ENCODE measurements at places on chromosomes 3 and 15.

- no peak for DNase-seq
Observed at GRCh38 chr3:59107856-59108815, 58.3 kb upstream of the CFAP20DC start.

GRCh38 chr3:193589616-193590015, 3.4 kb upstream of the OPA1 start:
- DNase-seq, result no peak

DNA sequence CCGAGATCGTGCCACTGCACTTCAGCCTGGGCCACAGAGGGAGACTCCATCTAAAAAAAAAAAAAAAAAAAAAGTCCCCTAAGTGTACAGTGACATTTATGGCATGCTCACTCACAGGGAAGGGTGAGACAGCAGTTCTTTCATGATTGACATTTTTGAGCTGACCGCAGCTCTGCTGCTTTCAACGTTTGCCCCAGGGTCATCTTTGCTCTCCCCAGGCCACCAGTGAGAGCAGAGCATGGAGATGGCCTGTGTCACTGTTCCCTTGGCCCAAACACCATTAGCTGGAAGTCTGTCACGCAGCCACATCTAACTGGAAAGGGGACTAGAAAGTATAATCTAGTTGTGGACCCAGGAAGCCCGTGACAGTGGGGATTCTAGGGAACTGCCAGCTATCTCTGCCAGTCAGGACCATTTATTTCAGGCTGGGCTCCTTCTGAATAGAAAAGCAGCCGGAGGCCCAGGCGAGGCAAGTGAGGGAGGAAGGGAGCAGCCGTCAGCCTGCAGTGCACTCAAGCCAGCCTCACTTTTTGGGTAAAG, 193.4 kb upstream of the HES1 start:
- no peak for DNase-seq

- no peak for DNase-seq
Observed at GRCh38 chr3:76063019-76063418, 277.7 kb upstream of the ZNF717 start.

GRCh38 chr15:69074001-69074842, 59.7 kb downstream of the NOX5 start:
- no peak for DNase-seq

DNA sequence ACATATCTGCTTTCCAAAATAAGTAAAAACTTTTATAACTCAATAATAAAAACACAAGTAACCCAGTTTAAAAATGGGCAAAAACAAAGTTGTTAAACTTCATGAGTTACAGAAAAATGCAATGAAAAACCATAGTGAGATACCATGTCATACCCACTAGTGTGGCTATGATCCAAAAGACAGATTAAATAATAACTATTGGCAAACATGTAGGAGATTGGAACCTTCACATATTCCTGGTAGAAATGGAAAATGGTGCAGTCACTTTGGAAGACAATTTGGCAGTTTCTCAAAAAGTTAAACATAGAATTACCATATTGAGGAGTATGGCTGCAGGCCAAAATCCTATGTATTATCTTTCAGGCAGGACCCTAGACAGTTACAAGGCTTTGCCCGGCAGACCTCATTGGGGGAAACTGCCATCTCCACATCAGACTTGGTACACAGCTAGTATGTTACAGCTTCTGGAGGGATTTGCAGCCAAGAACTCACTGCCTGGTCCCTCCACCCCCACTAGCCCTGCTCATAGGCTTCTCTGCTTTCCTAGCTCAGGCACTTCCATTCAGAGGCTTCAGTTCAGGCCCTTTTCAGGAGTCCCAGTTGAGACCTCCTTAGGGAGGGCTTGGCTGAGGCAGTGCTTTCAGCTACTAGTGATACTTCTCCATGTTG, 147.8 kb downstream of the NEK10 start:
- no peak for DNase-seq

DNA sequence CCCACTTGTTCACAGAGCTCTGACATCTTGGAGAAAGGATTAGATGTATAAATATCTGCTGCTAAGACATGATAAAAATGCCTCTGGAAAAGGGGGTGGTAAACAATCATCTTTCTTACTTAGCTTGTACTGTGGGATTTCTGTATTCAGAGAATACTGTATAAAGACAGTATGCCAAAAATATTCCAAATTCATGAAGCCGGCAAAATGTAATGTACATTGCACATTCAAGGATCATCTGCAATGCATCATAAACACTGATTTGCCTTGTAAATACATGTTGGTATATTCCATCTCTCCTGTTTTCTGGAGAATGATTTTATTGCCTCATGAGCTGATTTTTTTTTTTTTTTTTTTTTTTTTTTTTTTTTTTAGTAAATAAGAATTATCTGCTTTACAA, 355.3 kb downstream of the ROBO1 start:
- no peak for DNase-seq

GRCh38 chr3:14438929-14439328, 36.5 kb downstream of the SLC6A6 start:
- no peak for DNase-seq

DNA sequence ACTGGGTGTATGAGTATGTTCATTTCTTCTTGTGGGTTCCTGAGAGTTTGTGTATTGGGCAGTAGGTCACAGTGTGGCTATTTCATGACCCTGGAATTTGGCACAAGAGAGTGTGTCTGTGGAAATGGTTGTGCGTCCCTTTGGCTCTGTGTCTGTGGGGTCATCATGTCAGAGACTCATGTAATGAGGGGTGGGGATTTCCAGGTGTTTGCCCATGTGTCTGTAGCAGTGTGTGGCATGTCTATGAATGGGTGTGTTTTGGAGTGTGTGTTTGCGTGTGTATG, 1.3 kb upstream of the GATA2 start:
- DNase-seq, result no peak

DNA sequence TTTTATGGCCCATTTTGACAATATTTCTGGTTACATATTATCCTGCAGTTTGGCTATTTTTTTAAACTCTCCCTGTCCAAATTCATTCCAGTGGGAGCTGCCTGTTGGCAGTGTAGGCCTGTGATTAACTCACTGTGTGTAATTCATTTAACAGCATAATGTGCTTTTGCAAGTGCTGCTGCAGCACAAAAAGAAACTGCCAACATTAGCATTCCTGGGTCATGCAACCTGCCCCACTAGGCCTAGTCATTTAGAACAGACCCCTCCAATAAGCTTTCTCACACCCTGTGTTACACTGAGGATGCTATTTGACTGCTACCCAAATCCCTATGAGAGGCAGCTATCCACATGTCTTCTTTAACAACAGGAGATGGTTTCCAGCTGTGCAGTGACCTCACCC, 251.2 kb upstream of the UBE2E2 start:
- no peak for DNase-seq

GRCh38 chr15:76799760-76800159, 105.4 kb downstream of the SCAPER start:
- DNase-seq, result no peak

- no peak for DNase-seq
Observed at GRCh38 chr15:64690578-64691296, 84.7 kb downstream of the RBPMS2 start.

- DNase-seq, result no peak
Observed at GRCh38 chr3:57281715-57282114, 10.8 kb downstream of the ASB14 start.

DNA sequence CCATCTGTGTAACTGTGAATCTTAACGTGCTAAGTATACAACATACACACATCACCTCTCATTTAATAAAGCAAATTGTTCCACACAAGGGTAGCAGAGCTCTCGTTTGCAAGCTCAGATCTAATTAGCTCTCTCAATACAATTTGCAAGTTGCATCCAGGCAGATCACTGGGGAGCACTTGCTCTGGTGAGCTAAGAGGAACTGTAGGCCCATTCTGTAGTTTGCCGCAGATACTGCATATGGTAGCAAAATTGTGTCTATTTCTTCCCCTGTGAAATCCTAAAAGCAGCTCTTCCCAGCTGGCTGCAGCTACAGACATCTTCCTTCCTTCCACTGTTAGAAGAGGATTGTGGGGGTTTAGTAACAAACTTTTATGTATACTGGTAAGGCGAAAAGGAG, 288.7 kb upstream of the ADAMTS9 start:
- DNase-seq, result no peak

DNA sequence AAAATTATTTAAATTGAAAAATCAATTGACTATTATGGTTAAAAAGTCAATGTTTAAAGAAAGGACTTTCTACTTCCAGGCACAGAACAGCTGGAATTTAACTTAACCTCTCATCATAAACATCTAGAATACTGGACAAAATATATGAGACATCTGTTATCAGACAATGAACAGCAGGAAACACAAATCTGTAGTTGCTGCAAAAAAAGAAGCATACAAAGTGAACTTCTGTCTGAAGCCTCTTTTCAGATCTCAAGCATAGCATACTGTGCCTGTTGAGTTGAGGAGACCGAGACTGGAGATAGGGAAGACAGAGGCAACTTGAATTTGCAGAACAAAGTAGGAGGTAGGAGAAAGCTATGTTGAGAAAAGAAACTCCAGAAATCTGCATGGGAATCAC, 140.0 kb upstream of the CBLB start:
- no peak for DNase-seq

GRCh38 chr3:8769088-8769822, at the start of gene OXTR:
TSS of gene OXTR (minus strand) at chr3:8769613. CDS start at chr3:8768187, 1,426 bp downstream.
- no peak for DNase-seq

DNA sequence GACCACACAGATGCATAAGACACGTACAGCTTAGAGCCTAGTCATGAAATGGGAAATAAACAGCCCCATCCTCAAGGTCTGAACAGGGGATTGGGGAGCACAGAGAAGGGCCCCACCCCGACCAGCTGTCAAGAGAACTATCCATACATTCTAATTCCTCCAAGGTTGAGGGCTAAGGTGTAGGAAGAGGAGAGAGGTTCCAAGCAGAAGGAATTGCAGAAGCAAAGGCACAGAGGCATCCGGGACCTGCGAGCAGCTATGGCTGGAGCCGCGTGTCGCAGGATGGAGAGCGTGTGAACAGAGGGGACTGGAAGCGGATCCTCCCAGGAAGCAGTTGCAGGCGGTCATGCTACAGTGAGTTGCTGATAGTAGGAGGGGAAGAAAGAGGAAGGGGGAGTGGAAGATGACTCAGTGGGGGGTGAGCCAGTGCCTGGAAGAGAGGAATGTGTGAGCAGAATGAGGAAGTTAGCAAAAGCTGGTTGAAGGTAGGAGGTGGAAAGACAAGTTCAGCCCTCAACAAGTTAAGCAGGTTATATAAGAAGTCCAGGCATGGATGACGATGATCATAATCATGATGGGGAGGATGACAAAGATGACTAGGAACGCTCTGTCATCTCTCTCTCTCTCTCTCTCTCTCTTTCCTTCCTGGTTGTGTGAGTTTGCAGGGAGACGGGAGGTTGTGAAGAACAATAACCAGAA, 89.7 kb downstream of the LIPC start:
- no peak for DNase-seq

DNA sequence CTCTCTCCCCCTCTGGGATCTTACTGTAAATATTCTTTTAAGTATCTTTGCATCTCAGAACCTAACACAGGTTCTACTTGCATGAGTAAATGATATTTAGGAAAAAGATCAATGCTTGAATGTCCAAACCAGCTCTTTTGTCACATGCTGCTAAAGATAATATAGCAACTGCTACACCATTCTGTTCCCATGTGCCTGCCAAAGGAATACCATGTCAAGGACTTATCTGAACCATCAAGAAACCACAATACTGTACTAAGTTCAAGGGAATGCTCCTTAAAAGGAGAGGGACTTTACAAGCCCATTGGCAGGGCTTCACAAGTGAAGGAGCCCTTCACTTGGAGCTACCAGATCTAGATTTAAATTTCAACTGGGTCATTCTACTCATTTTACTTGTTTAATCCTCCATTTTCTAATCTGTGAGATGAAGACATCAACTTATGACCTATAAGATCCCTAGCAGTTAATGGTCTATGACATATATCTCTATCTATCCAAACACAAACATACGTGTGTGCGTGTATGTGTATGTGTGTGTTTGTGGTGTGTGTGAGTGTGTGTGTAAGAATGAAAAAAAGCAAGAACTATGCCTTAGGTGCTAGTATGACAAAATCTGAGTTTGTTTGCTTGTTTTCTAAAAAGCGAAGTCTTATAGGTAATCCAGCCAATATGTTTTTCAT, 13.0 kb upstream of the SEC62 start:
- DNase-seq, result no peak

GRCh38 chr3:125965505-125965904, 3.5 kb upstream of the ROPN1B start:
- DNase-seq, result no peak

- DNase-seq, result no peak
Observed at GRCh38 chr15:32688151-32688639, 29.6 kb upstream of the GREM1 start.

- DNase-seq, result no peak
Observed at GRCh38 chr3:134258761-134259347, 8.2 kb upstream of the RYK start.

DNA sequence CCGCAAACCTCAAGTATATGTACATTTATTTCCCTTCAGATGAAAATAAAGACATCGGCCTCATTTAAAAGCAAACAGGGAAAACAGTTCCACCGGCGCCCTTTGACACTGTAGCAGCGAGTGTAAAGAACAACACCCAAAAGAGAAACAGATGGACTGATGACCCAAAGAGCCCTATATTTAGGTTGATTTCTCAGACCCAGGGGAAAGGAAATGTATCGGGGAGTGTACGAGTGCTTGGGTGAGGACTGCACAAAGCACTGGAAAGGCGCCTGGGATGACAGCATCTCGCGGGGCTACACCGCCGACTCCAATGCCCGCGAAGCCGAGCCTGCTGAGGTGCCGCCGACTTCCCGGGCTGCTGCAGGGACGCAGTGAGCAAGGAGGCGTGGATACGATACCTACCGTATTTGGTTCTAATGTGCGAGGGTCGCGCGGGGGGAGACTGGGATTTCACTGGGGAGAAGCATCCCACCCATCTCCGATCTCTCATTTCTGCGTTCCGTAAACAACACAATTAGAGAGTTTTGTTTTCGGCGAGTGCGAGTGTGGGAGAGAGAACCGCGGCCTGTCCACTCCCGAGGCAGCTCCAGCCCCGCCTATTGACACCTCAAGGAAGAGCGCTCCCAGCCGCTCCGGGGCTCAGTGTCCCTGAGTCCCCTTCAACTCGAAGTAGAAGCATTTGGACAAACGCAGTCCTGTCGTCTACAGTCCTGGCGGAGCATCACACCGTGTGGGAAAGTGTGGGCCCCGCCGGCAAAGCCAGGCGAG, 2.0 kb downstream of the MECOM start:
- no peak for DNase-seq

DNA sequence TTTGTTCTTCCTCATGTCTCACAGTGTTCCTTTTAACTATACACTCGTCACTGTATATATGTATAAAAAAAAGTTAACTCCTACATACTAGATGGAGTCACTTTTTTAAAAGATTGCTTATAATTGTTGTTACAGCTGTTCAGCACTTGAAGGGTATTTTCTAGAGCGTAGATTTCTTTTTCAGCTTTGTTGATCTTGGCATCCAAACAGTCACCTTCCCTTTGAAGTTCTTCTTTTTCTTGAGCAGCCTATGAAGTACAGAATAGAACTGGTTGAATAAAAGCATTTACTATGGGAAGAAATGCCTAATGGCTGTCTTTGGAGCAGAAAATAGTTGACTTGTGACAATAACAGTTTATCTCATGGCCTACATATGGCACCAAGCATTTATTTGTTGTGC, 17.8 kb downstream of the TTC14 start:
- DNase-seq, result no peak
